Osteoblast (primary cell): ENCODE measurements at places on chromosomes 7 and 10. TPM values are rescaled to one million over a fixed set of nuclear protein-coding genes. Genes with fewer than 3 reads are reported as not detected.
A peak's percentile ranks its signal among the peaks of the same experiment; 100 is the strongest.

Gene VWA2
- under 0.01 TPM in 1 of 2 replicates, not detected in the other for total RNA-seq

Gene LIPN
- total RNA-seq, result not detected in 2 replicates

Gene LIPM
- total RNA-seq, result not detected in 2 replicates

Gene CRHR2
- not detected in 2 replicates for total RNA-seq

Gene SLC13A4
- 0.36 and 0.88 TPM in 2 replicates for total RNA-seq

Gene NEBL
- total RNA-seq, result under 0.01 and 0.29 TPM in 2 replicates

Gene HTR7
- 9.8 and 12.4 TPM in 2 replicates for total RNA-seq

Gene NCF1
- total RNA-seq, result under 0.01 TPM in 1 of 2 replicates, not detected in the other

GRCh38 chr10:111989136-111989911, 194.2 kb downstream of the GPAM start:
- no peak for DNase-seq

GRCh38 chr10:98293550-98294269, 25.7 kb upstream of the LOXL4 start:
- DNase-seq, result no peak

DNA sequence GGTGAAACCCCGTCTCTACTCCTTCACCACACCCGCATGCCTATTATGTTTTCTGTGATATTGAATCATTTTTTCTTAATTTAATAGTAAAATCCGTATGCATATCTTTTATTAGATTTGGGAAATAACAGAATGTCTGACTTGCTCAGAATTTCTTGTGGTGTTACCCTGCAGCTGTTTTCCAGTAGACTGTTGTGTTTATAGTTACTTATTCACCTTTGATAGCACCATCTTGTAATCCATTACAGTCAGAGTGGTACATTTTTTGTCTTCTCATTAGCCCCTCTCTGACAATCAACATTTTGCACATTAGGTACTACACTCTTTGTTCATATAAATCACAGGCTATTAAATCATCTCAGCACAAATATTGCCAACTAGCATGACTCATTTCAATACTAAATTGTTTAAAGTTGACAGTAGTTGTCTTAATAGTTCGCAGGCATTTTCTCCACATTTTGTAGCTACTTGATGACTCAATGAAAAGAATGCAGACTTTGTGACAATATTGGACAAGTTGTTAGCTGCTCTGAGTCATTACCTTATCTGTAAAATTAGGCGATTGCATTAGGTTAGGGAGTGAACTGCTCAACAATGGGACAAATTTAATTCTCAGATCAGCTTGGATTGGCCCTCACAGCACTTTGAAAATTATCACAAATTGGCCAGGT, 17.8 kb upstream of the SLC16A12 start:
- peak; percentile 86 for DNase-seq

DNA sequence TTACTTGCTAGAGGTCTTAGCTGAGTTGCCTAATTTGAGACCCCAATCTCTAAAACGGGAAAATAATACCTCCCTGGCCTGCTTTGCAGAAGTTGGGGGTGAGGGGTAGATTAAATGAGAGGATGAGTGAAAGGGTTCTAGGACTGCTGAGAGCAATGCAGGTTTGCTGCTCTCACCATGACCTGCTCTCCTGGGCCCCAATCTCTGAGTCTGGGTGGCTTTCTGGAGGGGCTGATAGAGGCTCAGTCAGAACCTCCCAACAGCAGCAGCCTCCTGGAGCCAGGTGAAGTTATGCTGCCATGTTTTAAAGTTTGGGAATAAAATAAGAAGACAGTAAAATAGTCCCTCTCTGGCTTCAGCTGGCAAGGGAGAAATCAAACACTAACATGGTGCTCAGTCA, 7.3 kb downstream of the UROS start:
- no peak for DNase-seq

GRCh38 chr7:102472126-102473041, 6.3 kb downstream of the POLR2J start:
- DNase-seq, result peak; percentile 80

DNA sequence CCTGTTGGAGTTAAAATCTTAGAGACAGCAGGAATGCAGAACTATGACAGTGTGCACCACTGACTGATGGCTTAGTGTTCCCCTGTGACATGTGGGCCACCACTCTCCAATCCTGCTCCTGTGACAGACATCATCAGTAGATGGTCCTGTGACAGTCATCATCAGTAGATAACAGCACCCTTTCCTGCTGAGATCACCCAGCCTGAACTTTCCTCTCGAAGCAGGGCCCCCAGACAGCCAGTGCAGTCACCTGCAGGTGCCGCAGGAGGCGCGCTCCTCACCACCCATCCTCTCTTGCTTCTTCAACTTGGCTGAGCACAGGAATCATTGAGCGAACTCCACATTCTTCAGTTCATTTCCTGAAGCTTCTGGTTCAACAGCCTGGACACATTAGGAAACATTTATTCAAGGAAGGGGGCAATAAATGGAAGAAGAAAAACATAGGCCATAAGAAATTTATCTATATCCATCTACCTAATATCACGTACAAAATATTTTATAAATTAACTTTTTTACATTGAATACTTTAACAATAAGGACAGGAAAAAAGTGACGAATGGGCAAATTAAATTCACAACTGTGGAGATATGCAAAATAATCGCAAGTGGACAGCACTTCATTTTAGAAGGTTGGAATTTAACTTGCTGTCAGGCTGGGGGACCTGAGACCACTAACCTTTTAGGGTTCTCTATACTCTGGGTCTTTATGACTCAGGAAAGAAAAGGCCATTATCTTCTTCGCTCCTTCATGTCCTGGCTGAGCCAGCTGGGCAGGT, 32.0 kb upstream of the MKI67 start:
- DNase-seq, result no peak

- no peak for DNase-seq
Measured at GRCh38 chr10:118522791-118523498, 72.5 kb downstream of the PRLHR start.

GRCh38 chr7:34096198-34096651, 190.9 kb downstream of the BMPER start:
- no peak for DNase-seq

DNA sequence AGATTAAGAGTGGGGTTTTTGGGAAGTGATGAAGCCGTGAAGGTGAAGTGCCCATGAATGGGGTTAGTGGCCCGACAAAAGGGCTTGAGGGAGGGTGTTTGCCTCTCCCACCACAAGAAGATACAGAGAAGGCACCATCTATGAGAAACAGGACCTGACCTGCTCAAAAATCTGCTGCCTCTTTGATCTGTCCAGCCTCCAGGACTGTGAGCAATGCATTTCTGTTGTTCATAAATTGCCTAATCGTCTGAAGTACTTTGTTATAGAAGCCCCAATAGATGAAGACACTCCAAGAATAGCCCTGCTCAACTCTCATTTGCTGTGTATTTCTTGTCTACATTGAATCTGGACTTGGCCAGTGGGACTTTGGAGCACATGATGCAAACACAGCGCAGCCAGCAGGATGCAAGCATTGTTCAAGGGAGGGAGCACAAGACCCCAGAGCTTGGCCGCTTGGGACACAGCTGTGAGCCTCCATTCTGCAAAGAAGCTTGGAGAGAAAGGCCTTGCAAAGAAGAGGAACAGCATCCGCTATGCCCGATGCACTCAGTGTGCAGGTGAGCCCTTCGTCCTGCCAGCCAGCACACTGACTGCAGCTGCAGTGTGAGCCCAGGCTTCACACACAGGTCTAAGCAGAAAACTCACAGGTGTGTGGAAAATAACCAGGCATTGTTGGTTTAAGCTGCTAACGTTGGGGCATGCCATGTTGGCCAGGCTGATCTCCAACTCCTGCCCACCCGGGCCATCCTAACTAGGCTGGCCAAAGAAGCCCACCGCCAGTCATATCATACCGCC, 73.2 kb upstream of the KLF6 start:
- DNase-seq, result no peak

DNA sequence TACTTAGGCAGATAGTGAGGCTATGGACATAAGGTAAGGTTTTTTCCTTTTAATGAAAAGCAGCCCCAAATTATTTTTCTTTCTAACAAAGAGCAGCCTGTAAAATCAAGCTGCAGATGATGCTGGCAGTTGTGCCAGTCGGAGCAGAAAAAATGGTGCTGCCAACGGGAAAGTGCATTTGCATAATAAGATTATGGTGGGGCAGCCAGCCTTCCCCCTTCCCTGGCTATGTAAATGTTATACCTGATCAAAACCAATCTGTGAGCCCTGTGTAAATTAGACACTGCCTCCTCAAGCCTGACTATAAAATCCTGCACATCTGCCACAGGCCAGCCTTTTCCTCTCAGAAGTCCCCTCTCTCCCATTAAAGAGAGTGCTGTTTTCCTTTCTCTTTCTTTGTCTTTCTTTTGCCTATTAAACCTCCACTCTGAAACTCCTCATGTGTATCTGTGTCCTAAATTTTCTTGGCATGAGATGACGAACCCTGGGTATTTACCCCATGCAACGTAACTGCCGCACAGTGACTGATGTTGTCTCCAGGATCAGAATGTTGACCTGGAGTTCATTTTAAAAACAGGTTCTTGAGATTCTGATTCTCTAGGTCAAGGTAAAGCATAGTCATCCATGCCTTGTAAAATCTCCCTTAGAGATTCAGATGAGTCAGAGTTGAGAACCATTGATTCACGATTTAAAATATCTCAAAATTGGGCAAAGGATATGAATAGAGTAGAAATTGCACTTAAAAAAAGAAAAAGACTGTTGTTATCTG, 167.3 kb upstream of the C1GALT1 start:
- DNase-seq, result no peak

DNA sequence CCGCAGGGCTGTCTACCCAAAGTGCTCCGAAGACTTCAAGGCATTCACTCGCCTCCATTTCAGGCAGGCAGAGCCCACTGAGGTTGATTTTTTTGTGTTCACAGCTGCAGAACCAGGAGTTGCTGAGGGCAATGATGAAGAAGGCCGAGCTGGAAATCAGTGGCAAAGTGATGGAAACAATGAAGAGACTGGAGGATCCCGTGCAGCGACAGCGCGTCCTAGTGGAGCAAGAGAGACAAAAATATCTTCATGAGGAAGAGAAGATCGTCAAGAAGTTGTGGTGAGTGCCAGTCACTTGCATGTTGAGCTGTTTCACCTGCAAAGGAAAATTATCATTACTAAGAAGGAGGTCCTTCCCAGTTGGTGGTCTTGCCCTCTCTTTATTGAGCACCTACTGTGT, 210.5 kb downstream of the ARHGAP21 start:
- no peak for DNase-seq

GRCh38 chr10:71767420-71768035, 5.8 kb downstream of the VSIR start:
- peak; percentile 91 for DNase-seq

DNA sequence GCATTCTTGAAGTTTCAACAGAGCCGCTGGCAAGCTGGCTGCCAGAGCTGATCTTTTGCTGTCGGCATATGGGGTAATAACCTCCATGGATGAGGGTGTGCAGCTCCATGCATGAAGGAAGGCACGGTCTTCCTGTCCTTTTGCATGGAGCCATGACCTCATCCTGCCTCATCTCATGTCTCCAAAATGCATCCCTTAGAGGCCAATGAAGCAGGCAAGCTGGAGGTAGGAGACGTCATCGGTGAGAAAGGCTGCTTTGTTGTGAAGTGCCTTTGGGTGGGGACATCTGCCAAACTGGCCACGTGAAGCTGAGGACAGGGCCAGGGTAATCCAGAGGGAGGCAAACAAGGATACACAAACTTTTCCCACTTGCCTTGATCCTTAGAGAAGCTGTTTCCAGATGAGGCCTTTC, 161.5 kb upstream of the TBX20 start:
- no peak for DNase-seq

DNA sequence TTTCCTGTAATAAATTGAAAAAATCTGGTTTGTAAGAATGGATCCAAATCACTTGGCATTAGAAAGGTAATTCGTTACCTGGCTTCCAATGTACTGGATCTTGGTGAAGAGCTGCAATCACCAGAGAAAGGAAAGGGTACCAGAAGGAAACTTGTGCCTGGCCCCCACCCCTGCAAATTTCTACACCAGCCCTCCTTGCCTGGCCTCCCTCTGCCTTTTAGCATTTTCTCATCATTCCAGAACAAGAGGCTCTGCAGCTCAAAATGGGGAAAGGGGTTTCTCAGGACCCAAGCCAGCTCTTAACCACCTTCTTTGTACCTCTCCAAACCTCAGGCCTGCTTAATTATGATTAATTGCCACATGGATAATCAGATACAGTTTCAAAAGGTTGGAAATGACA, 612.8 kb upstream of the MGMT start:
- DNase-seq, result no peak

DNA sequence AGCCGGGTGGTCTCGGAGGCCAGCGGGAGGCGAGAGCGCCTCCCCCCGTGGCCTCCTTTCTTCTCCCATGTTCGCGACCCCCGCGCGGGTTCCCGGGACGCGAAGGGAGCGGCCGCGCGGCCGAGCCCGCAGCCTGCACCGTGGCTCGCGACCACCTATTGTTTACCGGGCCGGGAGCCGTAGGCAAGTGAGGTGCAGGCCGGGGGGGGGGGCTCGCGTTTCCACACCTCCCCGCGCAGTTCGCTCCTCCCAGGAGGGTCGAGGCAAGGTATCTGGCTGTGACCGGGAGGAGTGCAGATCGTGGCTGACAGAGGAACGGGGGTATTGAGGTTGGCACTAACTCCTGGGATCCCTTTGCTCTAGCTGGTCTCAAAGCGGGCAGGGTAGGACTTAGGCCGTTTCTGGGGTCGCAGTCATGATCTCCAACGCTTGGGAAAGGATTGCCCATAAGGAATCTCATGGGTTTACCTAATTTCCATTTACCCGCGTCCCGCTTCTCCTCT, 734 bp downstream of the PTPN12 start:
- DNase-seq, result peak; percentile 90

GRCh38 chr10:120048391-120048790, 155.9 kb downstream of the SEC23IP start:
- no peak for DNase-seq

GRCh38 chr7:41917-42565, 150.3 kb upstream of the FAM20C start:
- DNase-seq, result peak; percentile 73

DNA sequence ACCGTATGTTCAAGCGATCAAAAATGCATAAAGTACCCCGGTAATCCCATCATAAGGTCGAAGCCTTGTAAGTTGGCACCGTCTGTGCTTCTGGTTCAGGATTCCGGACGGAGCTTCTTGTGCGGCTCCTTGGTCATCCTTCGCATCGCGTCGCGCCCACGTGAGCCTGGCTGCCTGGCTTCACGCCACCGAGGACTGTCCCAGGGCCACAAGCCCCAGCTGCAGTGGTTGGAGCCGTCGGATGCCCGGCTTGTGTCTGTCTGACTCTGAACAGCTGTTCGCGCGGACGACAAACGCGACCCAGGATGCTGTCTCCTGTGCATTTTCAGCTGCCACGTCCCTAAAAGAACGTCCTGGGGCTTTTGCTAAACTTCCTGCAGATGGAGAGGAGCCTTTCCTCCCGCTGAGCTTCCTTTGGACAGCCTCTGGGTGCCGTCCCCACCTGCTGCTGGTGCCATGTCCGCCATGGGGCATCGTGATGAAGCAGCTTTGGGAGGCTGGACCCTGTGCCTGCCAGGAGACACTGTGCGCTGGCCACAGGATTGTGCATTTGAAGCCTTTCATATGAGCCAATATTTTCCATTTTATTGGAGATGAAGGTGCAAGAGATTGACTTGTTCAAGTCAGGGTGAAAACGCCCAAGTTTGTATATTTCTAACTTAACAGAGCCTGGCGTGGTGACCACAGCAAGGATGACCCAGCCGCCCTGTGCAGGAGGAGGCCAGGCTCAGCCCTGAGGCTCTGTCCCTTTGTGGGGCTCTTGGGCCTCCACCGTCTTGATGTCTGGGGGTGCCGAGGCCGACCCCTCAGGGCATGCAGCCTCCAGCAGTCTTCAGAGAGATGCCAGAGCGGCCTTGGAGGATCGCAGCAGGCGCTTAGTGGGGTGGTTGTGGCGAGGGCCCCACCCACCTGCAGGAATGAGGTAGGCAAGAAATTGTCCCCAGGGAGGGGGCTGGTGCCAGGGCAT, 6.7 kb upstream of the JAKMIP3 start:
- DNase-seq, result no peak

- DNase-seq, result peak; percentile 93
Measured at GRCh38 chr10:132786476-132786883, 533 bp upstream of the NKX6-2 start.
